ENCODE measurements at places on chromosomes 7 and 10.

- no peak for DNase-seq
Observed at GRCh38 chr7:7114575-7115291, 67.6 kb upstream of the C1GALT1 start.

DNA sequence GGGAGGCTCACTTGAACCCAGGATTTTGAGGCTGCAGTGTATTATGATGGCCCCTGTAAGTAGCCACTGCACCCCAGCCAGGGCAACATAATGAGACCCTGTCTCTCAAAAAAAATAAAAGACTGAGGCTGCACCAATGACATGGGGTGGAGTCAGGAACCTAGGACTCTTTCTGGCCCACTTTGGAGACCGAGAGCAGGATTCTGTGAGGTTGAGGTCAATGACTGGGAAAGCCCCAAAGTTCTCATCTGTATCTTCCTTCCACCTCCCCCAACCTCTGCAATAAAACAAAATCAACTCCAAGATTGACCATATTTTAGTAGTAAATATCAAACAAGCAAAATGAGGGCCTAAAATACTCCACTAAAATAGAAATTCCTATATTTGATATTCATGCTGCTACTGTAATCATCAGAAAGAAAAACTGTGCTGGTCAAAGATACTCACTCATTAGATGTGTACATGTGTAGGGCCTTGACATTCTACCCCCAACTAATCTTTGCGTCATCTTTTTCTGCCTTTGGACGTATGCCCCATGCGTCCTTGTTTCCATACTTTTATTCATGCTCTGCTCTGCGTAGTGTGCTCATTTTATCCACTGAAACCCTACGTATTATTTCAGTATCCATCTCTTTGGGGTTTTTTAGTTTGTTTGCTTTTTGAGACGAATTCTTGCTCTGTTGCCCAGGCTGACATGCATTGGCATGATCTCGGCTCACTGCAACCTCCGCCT, 23.8 kb downstream of the WBP1L start:
- DNase-seq, result no peak

DNA sequence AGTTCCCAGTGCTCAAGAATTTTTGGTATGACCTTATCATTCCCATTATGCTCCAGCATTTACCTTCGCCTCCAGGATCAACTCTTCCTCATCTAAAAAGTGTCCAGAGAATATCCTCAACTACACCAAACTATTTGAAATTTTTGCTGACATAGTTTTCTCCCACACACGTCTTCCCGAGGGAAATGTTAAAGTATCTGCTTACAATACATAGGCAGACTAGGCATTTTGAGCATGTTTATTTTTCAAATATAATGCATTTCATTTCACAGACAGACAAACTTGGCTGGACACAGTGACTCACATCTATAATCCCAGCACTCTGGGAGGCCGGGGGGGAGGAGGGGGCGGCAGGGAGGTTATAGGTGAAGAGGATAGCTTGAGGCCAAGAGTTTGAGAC, 177.1 kb upstream of the TRIM24 start:
- no peak for DNase-seq

DNA sequence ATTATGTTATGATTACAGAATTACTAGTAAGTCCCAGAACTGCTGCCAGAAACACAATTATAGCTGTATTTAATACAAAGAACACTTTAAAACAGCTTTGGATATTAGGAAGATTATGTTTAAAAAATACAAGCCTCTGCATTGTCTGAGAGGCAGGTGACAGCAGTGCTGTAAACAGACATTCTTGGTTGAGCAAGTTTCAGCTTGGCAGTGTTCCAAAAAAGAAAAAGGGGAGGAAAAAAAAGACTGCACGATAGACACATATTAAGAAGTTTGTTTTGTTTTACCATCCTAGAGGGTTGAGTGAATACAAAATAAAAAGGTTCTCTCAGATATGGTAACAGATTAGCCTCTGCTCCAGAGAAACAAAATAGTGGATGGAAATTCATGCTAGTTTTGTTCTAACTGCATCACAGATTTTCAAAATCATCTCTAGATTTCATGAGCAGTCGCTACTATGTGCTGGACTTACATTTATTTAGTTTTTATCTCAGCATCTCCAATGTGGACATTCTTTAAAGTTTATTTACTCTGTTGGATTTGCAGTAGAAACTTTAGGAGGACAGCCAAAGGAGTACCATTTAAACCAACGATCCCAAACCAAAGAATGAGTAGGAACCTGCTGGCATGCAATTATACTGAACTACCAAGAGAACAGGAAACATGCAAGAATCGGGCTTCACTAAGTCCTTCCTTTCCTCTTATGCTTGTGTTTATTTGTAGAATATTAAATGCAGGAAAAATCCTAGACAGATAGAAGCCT, 9.0 kb downstream of the FAM204A start:
- DNase-seq, result no peak

DNA sequence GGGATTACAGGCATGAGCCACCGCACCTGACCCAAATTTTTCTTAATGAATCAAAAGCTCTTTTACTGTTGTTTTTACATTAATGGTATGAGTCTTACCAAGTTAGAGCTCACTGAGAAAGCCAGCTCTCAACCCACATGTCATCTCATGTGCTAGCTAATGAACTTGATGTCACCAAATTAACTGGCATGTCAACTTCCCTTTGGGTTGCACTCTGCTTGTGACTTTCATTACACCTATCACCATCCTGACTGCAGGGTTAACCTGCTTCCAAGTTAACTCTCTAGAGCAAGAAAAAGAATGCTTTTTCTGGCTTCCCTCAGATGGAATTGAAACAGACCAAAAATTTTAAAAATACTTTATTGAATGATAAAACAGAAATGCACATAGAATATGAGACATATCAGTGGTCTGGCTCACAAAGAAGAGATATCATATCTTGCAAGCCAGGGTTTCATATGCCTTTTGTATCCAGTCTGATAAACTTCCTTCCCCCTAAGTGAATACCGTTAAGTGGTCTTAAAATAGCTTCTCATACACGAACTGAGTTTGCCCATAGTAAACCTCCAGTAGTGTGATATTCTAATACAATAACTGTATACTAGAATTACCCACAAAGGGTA, 42.9 kb upstream of the TRIM24 start:
- DNase-seq, result no peak

DNA sequence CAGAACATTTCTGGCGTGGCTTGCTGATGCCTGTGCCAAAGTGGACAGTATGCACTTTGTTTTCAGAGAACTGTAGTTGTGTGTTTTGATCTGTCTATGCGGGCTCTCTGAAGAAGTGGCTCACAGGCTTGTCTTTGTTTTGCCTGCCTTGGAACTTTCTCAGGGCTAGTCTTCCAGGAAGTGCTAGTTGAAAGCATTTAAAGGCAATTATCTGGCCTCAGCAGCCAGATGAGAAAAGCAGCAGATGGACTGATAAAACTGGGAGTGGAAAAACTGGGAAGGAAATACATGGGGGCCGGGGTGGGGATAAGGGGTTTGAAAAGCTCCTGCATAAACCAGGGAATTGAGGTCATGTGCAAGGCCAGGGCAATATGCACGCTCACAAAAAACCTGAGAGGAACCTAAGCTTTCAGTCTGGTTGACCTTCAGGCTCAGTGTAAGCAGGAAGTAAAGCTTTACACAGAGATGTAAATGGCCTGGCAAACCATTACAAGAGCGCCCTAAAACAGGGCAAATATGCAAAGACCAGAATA, 94.5 kb downstream of the ZNF33B start:
- no peak for DNase-seq

GRCh38 chr7:83475420-83475819, 173.5 kb downstream of the SEMA3E start:
- DNase-seq, result no peak

DNA sequence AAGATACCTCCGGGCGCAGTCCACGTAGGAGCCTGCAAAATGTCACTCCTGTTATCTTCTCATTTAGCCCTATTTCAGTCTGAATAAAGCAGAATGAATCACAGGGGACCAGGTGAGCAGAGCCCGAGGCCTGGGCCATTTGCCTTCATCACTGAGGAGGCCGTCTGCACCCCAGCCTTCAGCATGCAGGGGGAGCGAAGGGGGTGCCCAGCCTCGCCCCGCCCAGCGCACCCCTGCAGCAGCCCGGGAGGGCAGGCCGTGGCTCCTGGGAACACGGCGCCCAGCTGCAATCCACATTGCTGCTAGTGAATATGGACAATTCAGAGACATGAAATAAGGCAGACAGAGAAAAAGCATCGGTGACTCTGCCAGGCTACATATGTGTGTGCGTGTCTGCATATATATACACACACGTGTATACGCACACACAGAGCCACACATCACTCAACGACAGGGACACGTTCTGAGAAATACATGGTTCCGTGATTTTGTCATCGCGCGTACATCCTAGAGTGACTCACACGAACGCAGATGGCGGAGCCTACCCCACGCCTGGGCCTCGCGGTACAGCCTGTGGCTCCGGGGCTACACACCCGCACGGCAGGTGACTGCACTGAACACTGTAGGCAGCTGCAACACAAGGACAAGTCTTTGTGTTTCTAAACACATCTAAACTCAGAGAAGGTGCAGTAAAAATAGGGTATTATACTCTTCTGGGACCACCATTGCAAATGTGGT, 15.2 kb upstream of the ELFN1 start:
- no peak for DNase-seq

DNA sequence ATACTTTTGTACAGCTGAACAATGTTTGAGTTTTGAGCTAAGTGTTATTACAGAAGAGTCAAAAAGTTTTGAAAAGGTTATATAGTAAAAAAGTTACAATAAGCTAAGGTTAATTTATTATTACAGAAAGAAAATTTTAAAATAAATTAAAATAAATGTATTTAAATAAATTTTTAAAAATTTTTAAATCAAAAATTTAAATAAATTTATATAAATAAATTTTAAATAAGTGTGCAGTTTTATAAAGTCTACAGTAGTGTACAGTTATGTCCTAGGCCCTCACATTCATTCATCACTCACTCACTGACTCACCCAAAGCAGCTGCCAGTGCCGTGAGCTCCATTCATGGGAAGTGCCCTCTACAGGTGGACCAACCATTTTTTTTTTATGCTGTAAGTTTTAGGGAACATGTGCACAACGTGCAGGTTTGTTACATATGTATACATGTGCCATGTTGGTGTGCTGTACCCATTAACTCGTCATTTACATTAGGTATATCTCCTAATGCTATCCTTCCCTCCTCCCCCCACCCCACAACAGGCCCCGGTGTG, 462.9 kb upstream of the ZMIZ1 start:
- DNase-seq, result no peak

- DNase-seq, result no peak
Observed at GRCh38 chr7:75534727-75535307, 42.7 kb downstream of the SPDYE5 start.

DNA sequence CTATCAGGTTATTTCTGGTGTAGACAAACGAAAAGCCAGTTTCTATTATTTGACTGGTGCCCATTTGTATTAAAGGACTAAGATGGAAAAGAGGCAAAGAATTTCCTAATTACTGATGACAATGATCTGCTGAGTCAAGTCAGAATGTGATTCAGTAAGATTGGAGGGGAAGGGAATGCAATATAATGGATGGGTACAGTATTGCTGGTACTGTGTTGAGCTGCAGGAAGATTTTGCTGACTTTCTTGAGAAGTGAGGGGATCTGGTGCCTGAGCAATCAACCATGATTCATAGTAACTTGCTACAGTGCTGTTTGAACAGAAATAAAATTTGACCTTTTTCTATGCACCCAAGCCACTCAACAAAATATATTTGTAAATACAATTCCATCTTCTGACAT, 139.1 kb upstream of the RHEB start:
- no peak for DNase-seq

DNA sequence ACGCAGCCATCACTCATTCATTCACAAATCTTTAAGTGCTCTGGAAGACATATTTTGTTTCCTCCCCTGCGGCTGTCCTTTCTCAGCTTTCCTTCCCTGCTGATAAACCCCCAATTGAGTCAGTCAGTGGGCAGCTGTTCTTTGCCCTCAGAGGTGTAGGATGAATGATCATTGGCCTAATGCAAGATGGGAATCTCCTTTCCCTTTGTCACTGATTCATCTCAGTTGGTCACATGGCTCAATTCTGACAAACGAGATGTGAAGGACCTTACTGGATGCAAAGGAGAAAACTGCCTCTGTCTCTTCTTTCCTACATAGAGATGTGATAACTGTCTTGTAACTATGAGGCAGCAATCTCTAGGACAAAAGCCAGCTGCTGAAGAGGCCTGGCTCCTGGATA, 44.6 kb downstream of the COL28A1 start:
- no peak for DNase-seq

DNA sequence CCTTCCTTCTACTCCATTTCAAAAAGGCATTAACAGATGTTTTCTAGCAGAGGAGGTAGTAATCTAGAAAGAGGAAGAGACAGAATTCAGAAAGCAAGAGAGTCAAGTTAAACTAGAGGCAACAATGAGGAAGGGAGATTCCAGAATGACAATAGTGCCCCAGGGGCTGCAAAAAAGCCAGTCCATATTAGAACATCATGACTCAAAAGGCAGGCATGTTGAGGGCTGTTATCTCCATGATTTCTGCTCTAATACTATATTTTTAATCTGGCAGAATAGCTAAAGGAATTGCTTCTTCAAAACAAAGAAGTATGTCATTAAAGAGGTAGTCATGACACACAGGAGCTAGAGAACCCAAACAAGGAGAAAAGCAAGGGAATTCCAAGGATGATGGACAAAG, 599.6 kb downstream of the INHBA start:
- DNase-seq, result no peak

All from stimulated activated CD8-positive, alpha-beta memory T cell treated with anti-CD3 and anti-CD28 coated beads, Interleukin-7, amount 100 ng/mL, for 1 hour (primary cell).